ENCODE measurements at places on chromosomes 5 and 9.

- DNase-seq: peak; percentile 92
These were observed 11.5 kb upstream of the ALDH1B1 start for GRCh38 chr9:38380872-38381534.

DNA sequence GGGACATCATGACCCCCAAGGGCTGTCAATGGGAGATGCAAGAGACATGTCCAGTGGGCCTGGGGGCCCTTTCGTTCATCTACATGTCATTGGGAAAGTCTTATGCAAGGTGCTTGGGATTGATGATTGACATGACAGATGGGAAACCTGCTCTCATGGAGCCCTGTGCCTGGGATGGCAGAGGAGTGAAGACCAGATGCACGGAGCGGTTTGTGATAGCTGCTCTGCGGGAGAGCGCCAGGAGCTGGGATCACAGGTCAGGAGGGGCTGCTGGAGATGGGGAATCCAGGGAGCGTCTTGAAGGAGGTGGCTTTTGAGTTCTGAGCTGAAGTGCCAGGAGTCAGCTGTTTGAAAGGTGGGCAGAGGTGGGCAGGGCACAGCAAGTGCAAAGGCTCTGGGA lies 104.3 kb downstream of the FGF18 start:
- no peak for DNase-seq

- DNase-seq: no peak
These were observed 53.2 kb upstream of the UBTD2 start for GRCh38 chr5:172336676-172337285.

DNA sequence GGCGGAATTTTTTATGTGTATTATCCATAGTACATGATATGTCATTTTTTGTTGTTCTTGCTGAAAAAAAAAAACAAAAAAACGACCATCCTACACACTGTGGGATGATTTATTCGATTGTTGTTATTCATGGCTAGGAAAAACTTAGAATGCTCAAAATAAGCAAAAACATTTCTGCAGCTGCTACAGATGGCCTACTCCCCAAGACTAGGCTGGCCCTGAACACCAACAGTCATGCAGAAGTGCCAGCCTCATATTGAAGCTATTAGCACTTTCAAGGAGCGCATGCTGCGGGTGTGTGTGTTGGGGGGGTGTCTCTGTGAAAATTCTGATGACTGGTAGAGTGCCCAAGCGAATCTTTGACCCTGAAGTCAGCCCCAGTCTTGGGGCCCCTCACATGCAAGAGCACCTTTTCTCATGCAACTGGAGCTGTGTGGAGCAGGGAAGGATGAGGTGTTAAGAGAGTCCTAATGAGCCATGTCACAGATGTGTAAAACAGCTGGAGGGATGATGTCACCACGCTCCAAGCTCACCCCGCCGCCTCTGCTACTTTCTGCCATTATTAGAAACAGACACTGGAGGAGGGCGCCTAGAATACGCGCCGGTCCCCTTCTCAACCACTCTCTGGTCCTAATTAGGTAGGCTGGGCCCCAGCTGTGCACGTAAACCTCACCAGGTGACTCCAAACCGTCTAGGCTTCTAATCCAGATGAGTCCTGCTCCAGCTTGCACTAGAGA lies 61.0 kb upstream of the SMIM23 start:
- DNase-seq: no peak

DNA sequence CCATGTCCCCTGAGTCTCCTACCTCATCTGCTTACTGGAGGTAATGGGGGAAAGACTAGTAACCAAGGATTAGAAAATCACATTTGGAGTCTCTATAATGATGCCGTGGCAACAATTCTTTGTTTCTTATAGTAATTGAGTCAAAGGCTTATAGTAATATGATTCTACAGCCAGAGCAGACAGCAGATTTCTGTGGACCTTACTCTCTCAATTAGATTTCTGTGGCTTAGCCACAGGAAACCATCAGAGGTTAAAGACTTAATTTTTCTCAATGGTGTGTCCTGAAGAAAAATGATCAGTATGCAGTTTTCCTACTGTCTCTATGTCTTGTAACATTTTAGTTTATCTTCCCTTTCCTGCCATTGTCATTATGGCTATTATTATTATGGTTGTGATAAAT lies 59.3 kb upstream of the CD180 start:
- no peak for DNase-seq

- DNase-seq: no peak
These were observed 79.3 kb downstream of the RXRA start for GRCh38 chr9:134405527-134405926.

DNA sequence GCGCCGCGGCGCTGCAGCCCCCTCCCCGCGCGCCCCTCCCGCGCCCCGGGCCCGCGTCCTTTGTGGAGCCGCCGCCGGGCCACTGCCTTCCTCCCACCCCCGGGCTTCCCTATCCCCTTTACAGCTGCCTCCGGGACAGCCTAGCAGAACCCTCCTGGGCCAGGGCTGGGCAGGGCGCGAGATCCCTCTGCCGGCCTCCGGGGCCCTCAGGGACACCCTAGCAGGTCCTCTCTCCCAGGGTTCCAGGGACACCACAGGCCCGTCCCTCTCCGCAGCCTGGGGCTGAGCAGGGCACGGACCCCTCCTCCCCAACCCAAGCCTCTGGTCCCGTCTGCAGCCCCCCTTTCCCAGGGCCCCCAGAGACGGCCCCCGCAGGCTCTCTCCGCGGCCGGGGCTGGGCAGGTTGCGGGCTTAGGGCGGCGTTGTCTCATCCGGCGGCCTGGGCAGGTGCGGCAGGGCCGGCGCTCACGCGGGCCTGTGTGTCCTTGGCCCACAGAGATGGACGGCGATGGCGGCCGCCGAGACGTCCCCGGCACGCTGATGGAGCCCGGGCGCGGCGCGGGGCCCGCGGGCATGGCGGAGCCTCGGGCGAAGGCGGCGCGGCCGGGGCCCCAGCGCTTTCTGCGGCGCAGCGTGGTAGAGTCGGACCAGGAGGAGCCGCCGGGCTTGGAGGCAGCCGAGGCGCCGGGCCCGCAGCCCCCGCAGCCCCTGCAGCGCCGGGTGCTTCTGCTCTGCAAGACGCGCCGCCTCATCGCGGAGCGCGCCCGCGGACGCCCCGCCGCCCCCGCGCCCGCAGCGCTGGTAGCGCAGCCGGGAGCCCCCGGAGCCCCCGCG lies 710 bp downstream of the WNK2 start:
- no peak for DNase-seq

DNA sequence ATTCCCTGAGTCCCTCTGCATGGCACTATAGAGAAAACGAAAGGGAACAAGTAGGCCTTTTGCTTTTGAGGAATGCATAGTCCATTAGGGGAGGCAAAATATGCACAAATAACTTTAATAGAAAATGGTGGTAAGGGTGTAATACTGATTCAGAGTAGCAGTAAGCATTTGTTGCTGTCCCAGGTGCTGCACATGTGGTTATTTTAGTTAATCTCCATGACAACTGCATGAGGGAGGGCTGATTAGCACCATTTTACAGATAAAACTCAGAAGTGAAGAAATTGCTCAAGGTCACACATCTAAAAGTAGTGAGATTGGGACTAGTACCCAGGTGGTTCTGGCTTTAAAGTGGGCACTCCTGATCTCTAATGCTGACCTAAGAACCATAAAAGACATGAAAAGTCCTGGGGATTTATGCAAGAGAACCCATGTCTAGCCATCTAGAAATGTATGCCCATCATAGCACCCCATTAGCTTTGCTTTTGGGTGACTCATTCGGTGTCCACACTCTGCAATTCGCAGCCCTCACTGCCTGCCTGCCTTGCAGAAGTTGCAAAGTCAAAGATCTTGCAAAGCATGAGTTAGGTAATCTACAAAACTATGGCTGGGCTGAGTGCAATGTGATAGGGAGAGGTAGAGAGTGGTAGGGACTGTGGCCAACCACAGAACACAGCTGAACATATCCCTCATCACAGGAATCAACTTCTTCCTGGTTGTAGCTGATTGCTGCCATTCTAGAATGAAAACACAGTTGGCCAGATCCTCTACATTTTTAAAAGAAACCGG lies 195.2 kb downstream of the PTTG1 start:
- DNase-seq: no peak

- DNase-seq: no peak
These were observed 5.4 kb downstream of the RGS3 start for GRCh38 chr9:113468716-113469448.

- DNase-seq: no peak
These were observed 58.6 kb downstream of the PCDHGC5 start for GRCh38 chr5:141547488-141547887.

GRCh38 chr5:177591690-177592009 lies 353 bp upstream of the TMED9 start:
- DNase-seq: no peak

GRCh38 chr5:109199289-109199688 lies 210.5 kb downstream of the PJA2 start:
- DNase-seq: no peak

DNA sequence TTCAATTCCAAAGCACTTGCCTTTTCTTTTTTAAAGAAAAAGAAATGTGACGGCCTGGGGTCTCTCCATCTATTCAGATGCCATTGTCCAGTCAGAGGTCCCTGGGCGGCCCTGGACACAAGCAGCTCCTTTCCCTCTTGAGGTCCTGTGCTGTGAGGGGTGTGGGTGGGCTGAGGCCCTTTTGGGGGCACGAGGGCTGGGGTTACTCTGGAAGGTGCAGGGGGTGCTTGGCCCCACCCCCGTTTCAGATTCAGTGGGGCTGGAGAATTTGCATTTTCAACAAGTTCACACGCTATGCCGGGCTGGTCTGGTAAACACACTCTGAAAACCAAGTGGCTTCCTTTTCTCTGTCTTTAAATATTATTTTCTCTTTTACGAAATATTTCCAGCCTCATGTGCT lies 91.4 kb upstream of the PHYKPL start:
- DNase-seq: no peak

DNA sequence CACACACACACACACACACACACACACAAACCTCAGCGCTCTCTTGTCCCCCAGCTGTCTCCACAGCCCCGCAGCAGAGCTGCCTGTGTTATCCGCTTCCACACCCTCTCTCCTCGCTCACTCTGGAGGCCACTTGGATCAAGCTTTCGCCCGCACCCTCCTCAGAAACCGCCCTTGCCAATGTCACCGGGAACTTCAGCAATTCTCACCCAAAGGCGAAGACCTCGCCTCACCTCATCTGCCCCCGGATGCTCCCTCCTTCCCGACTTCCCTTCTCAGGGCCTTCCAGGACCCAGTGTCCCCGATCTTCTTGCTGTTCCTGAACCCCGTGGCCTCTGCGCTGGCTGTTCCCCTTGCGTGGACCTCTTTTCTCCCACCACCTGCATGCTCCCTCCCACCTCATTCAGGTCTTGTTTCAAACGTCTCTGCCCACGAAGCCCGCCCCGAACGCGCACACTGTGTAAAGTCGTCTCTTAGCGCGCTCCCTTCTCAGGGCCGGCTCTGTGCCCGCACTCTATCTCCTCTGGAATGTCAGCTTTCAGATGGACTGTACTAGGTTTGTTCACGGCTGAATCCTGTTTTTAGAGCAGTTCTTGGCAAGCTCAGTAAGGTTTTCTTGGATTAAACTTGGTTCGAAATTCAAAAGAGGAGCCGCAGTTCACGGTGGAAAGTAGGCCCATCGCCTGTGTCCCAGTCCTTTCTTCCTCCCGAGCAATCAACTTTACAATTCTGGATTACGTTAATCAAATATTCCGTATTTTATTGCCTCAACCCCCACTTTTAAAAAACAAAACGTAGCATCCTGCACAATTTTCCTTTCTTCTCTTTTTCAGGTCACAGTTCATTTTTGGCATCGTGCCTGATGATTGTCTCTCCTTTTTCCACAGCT lies 1.0 kb upstream of the TRIM7 start:
- DNase-seq: no peak

DNA sequence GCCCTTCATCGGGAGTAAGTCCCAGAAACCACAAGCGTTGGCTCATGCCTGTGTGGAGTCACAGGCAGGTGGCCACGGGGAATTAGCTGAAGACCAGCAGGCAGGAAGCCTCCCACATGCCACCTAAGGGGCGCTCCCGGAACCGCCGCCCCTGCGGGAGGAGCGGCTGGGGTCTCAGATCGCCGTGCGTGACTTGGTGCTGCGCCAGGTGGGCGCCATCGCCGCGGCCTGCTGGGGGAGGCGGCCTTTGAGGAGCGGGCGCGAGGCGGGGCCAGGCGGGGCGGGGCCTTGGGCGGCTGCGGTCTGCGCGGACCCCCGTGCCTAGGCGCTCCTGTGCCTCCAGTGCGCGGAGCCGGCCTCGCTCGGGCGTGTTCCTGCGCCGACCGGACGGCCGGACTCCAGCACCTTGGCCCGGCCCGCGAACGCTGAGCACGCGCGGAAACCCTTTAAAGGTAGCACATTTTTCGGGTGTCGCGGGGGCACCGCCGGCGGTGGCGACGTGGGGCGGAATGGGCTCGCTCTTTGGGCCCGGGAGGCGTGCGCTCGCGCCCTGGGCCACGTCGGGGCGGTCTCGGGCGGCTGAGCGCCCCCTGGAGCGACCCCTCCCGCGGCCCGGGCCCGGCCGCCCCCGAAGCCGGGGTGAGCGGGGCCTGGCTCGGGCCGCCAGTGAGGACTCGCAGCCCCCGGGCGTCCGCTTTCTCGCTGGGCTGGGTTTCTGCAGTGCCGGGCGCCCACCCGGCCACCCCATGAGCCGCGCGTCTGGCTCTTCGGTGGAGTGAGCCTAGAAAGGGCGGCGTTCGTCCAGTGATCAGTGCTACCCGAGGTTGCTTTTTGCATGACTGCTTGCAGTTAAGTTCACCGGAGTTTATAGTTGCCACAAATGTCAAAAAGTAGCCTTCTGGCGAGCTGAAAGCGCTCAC lies 24.5 kb downstream of the LECT2 start:
- no peak for DNase-seq
